ENCODE measurements at places on chromosomes 4 and X.

GRCh38 chrX:108306086-108306485 is 132.1 kb downstream of the COL4A6 start:
- DNase-seq: no peak

DNA sequence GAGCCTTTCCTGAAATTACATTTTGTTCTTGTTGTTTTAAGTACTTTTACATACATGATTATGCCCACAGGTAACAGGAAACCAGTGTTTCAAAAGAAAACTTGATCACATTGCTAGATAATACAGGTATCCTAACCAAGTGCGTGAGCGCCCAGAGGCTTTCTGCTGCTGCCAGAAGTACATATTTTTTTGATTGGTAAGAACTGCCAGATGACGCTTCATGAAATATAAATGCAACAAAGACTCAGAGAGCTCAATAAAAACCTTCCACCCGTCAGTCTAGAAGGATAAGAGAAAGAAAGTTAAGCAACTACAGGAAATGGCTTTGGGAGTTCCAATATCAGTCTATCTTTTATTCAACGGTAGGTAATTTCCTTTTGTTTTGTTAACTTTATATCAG is at the start of gene EPGN:
Gene EPGN, plus strand, starts transcription at position 256 of the 400 bp plus-strand sequence. Its CDS starts 64 bp downstream, at position 320.
- DNase-seq: peak; percentile 92

GRCh38 chr4:2794486-2795299 is 1.8 kb downstream of the SH3BP2 start:
- peak; percentile 36 for DNase-seq

GRCh38 chr4:10158333-10158942 is 41.8 kb upstream of the WDR1 start:
- no peak for DNase-seq

DNA sequence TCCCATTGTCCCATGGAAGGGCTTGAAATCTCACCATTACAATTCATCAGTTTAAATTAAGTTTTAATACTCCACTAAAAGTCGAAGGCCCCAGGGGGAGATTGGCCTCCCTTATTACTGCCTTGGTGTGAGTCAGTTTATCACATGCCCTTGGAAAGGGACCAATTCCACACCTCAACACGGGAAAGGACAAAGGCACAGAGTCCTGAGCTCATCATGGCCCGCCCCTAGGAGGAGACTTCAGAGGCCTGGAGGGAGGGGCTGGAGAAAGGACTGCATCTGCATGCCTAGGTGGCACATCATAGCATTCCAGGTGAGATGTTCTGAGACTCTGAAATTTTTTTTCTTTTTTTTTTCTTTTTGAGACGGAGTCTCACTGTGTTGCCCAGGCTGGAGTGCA is 2.8 kb upstream of the SEL1L3 start:
- DNase-seq: peak; percentile 98
